ENCODE measurements at places on chromosomes 6 and 20. TPM values are rescaled to one million over a fixed set of nuclear protein-coding genes. Genes with fewer than 3 reads are reported as not detected.

- no peaks in the 10 kb centered on the region for H3K27me3 ChIP-seq
- peak; percentile 21 for DNase-seq
- H3K4me1 ChIP-seq = no peaks in the 10 kb centered on the region
- H3K4me3 ChIP-seq = no peak overlapping the region
- no peak overlapping the region for H3K27ac ChIP-seq
- H3K36me3 ChIP-seq = no peaks in the 10 kb centered on the region
Observed at GRCh38 chr20:8431538-8432434, 299.7 kb downstream of the PLCB1 start.

GRCh38 chr20:63547725-63548480 lies at the start of gene SRMS:
TSS of gene SRMS (minus strand) at chr20:63547749. CDS start at chr20:63547463, 286 bp downstream.
- no peaks in the 10 kb centered on the region for H3K36me3 ChIP-seq
- peaks cover 11% of the 10 kb centered on the region for H3K4me1 ChIP-seq
- no peak within 1 kb of the TSS for H3K4me3 ChIP-seq
- H3K27me3 ChIP-seq = peaks cover 12% of the 10 kb centered on the region
- DNase-seq = no peak

GRCh38 chr20:33812152-33812849 lies 1.2 kb downstream of the CHMP4B start:
- H3K27me3 ChIP-seq = no peaks in the 10 kb centered on the region
- H3K4me3 ChIP-seq = peak overlapping the region; percentile 98
- H3K27ac ChIP-seq = peak overlapping the region; percentile 90
- no peak for DNase-seq

GRCh38 chr6:91877994-91878393 lies 1291.1 kb upstream of the MAP3K7 start:
- H3K4me1 ChIP-seq = no peaks in the 10 kb centered on the region
- H3K4me3 ChIP-seq = no peak overlapping the region
- no peaks in the 10 kb centered on the region for H3K36me3 ChIP-seq

GRCh38 chr20:21352703-21353102 lies 44.6 kb downstream of the NKX2-4 start:
- H3K4me3 ChIP-seq = no peak overlapping the region
- peaks cover 5% of the 10 kb centered on the region for H3K36me3 ChIP-seq
- no peaks in the 10 kb centered on the region for H3K27me3 ChIP-seq
- no peak overlapping the region for H3K27ac ChIP-seq
- no peak for DNase-seq

- H3K27me3 ChIP-seq = no peaks in the 10 kb centered on the region
- no peak overlapping the region for H3K4me3 ChIP-seq
- H3K4me1 ChIP-seq = no peaks in the 10 kb centered on the region
- no peaks in the 10 kb centered on the region for H3K36me3 ChIP-seq
Observed at GRCh38 chr20:8943631-8944030, 125.3 kb upstream of the PLCB4 start.

- no peaks in the 10 kb centered on the region for H3K36me3 ChIP-seq
- H3K27ac ChIP-seq = no peak overlapping the region
- peak; percentile 71 for DNase-seq
- no peak overlapping the region for H3K4me3 ChIP-seq
- H3K27me3 ChIP-seq = no peaks in the 10 kb centered on the region
Observed at GRCh38 chr20:22652681-22653588, 68.6 kb upstream of the FOXA2 start.

GRCh38 chr6:140909156-140909555 lies 1223.6 kb upstream of the GJE1 start:
- no peaks in the 10 kb centered on the region for H3K27me3 ChIP-seq
- no peaks in the 10 kb centered on the region for H3K36me3 ChIP-seq
- no peak overlapping the region for H3K27ac ChIP-seq

DNA sequence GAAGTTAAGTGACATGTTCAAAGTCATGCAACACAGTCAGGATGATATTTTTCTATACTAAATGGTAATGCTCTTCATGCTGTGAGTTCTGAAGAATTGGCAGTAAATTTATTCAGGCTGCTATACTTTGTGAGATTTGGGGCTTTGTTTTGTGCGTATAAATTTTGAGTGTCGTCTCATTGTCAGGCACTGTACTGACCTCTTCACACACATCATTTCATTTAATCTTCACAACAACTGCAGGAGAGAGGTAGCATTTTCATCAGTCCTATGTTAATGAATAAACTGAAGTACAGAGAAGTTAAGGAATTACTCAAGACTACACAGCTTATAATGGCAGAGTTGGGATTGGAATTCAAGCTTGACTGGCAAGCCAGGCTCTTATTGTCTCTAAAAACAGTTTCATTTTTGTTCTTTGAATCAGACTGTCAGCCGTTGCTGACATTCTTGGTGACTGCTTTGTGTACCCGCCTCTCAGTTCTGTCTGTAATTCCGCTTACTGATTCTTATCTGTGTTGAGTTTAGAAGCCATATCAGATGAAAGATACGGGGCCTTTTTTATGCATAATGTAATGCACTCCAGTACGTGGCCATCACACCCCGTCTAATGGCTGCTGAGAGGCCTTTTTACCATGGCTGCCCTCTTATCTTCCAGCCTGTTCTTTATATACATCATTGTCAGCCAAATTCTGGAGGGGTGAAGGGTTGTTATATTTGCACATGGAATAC lies 274.9 kb downstream of the UTRN start:
- H3K4me1 ChIP-seq = no peaks in the 10 kb centered on the region
- no peaks in the 10 kb centered on the region for H3K36me3 ChIP-seq
- H3K27ac ChIP-seq = no peak overlapping the region
- H3K4me3 ChIP-seq = no peak overlapping the region

GRCh38 chr6:81801489-81801888 lies 49.0 kb upstream of the TENT5A start:
- H3K27me3 ChIP-seq = no peaks in the 10 kb centered on the region
- H3K4me1 ChIP-seq = no peaks in the 10 kb centered on the region
- no peak for DNase-seq
- no peak overlapping the region for H3K4me3 ChIP-seq

DNA sequence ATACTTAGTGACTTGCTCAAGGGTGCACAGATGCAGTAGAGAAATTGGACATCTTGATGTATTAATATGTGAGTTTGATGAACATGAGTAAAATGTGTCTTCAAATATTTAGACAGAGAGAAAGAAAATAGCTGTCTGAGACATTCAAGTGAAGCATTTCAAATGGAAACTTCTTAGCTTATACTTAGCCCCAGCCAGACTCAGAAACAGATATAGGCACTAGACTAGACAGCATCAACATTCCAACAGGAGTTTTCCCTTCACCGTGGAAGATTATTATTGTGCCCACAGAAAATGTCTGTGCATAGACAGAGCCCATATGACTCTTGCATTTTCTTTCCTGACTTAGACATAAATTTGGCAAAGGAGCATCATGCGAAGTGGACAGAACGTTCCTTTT lies 443.0 kb downstream of the PLCB1 start:
- no peaks in the 10 kb centered on the region for H3K36me3 ChIP-seq
- no peaks in the 10 kb centered on the region for H3K4me1 ChIP-seq
- no peak for DNase-seq
- H3K27ac ChIP-seq = no peak overlapping the region
- no peak overlapping the region for H3K4me3 ChIP-seq

DNA sequence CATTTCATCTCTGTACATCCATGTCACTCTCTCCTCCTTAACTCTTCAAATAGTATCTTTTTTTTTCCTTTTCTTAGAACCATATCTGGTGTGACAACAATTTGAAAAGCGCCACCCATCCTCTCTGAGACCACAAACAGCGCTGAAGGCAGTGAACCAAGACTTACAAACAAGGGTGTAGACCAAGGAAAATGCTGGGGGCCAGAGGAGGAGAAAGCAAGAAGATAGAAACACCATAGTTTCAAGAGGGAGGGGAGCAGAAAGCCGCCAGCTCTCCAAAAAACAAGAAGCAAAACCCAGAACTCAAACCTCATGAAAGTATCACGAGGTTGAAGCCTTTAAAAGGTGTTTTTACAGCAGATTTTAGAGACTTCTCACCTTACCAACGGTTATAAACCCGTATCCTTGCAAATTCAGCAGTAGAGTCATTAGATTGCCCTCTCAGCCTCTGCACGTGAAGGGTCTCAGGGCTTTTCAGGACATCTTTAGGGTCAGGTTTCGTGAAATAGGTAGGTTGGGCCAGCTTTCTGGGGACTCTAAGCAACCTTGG lies 13.3 kb upstream of the RIPOR2 start:
- no peaks in the 10 kb centered on the region for H3K27me3 ChIP-seq
- no peak overlapping the region for H3K4me3 ChIP-seq
- DNase-seq = no peak

- H3K27ac ChIP-seq = no peak overlapping the region
- DNase-seq = no peak
- no peaks in the 10 kb centered on the region for H3K36me3 ChIP-seq
- H3K4me1 ChIP-seq = no peaks in the 10 kb centered on the region
- no peak overlapping the region for H3K4me3 ChIP-seq
- H3K27me3 ChIP-seq = no peaks in the 10 kb centered on the region
Observed at GRCh38 chr6:10248378-10248843, 166.5 kb downstream of the TFAP2A start.

GRCh38 chr6:154432533-154433476 lies 76.2 kb upstream of the IPCEF1 start:
- no peaks in the 10 kb centered on the region for H3K27me3 ChIP-seq
- H3K4me1 ChIP-seq = no peaks in the 10 kb centered on the region
- no peak overlapping the region for H3K4me3 ChIP-seq
- no peak overlapping the region for H3K27ac ChIP-seq
- no peaks in the 10 kb centered on the region for H3K36me3 ChIP-seq

- no peaks in the 10 kb centered on the region for H3K4me1 ChIP-seq
- no peaks in the 10 kb centered on the region for H3K27me3 ChIP-seq
- no peak overlapping the region for H3K4me3 ChIP-seq
- DNase-seq = no peak
- no peaks in the 10 kb centered on the region for H3K36me3 ChIP-seq
Observed at GRCh38 chr6:40743690-40744446, 156.7 kb upstream of the LRFN2 start.

GRCh38 chr6:15288856-15289255 lies 43.0 kb downstream of the JARID2 start:
- H3K27ac ChIP-seq = no peak overlapping the region
- no peaks in the 10 kb centered on the region for H3K36me3 ChIP-seq
- H3K4me1 ChIP-seq = peaks cover 3% of the 10 kb centered on the region
- no peak overlapping the region for H3K4me3 ChIP-seq
- DNase-seq = no peak

GRCh38 chr20:58596750-58597248 lies 54.3 kb upstream of the STX16 start:
- H3K27ac ChIP-seq = peak overlapping the region; percentile 23
- no peak overlapping the region for H3K4me3 ChIP-seq
- peak; percentile 30 for DNase-seq
- no peaks in the 10 kb centered on the region for H3K27me3 ChIP-seq
- no peaks in the 10 kb centered on the region for H3K4me1 ChIP-seq

DNA sequence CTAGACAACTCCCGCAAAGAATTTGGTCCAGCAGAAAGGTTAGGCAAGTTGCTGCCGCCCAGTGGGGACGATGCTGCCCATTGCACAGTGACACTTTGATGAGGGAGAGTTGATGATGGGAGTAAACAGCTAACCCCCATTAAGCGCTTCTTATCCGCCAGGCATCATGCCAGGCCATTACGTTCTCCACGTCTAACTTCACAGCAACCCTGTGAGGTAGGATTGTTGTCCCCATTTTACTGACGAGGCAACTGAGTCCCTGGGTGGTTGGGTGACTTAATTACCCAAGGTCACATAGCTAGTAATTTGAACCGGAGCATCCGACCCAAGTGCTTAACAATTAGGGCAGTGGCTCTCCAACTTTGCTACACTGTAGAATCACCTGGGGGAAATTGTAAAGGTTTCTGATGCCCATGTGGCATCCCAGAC lies 738 bp downstream of the RALGAPB start:
- DNase-seq = no peak
- H3K4me1 ChIP-seq = peaks cover 12% of the 10 kb centered on the region
- peak overlapping the region; percentile 69 for H3K4me3 ChIP-seq
- no peaks in the 10 kb centered on the region for H3K36me3 ChIP-seq

DNA sequence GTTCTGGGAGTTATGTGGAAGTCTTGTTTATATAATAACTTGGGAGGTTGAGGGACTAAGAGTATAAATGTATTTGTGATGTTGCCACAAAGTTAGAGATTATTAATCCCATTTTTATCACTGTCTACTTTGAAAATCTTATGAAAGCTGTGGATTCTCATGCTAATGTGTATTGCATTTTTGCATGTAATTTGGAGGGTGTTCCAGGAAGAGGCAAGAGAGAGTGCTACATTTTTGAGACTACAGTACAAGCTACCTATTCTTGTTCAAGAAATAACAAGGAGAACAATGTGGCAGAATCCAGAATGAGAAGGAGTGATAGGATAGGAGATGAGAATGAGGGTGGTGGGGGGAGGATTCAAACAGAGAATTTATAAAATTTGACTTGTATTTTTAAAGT lies 34.9 kb downstream of the VTA1 start:
- no peaks in the 10 kb centered on the region for H3K4me1 ChIP-seq
- no peaks in the 10 kb centered on the region for H3K36me3 ChIP-seq
- H3K27me3 ChIP-seq = no peaks in the 10 kb centered on the region
- no peak overlapping the region for H3K4me3 ChIP-seq
- DNase-seq = no peak
- H3K27ac ChIP-seq = no peak overlapping the region

DNA sequence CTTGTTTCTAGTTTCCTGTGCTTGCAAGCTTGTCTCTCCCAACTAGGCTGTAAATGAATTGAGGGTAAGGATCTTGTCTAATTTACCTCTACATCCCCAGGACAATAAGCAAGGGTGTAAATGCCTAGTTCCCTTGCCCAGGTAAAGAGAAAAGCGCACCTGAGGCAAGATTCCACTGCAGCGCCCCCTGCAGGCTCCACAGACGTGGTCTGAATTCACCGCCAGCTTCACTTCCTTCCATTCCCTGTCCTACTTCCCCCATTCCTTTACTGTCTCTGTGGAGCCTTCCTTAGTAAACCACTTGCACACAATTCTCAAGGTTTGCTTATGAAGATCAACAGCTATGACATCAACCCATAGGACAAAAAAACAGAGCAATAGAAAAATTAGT lies 42.3 kb downstream of the ANKEF1 start:
- peak; percentile 23 for DNase-seq
- no peaks in the 10 kb centered on the region for H3K36me3 ChIP-seq
- H3K27me3 ChIP-seq = no peaks in the 10 kb centered on the region
- no peaks in the 10 kb centered on the region for H3K4me1 ChIP-seq
- H3K27ac ChIP-seq = no peak overlapping the region
- no peak overlapping the region for H3K4me3 ChIP-seq

The ZNF831 gene
- 0.20 TPM for total RNA-seq

The PREX1 gene
- total RNA-seq = 24.6 TPM

The ADGRF5 gene
- 3.3 TPM for total RNA-seq

The MYLK2 gene
- total RNA-seq = 0.20 TPM

The OGFR gene
- total RNA-seq = 36.8 TPM

The L3MBTL3 gene
- 13.1 TPM for total RNA-seq

The PROKR2 gene
- total RNA-seq = not detected

The LPA gene
- total RNA-seq = not detected

The MRPL14 gene
- total RNA-seq = 72.0 TPM

The RAMACL gene
- 0.54 TPM for total RNA-seq

The DDO gene
- 2.3 TPM for total RNA-seq

The SIM1 gene
- total RNA-seq = not detected

The DHX35 gene
- total RNA-seq = 16.3 TPM

The CFAP206 gene
- total RNA-seq = 0.20 TPM

The CDSN gene
- total RNA-seq = not detected

The TFAP2D gene
- not detected for total RNA-seq

The ADGB gene
- total RNA-seq = 0.57 TPM

The AGPAT4 gene
- 9.2 TPM for total RNA-seq
